ENCODE measurements at places on chromosomes 3 and 15.

DNA sequence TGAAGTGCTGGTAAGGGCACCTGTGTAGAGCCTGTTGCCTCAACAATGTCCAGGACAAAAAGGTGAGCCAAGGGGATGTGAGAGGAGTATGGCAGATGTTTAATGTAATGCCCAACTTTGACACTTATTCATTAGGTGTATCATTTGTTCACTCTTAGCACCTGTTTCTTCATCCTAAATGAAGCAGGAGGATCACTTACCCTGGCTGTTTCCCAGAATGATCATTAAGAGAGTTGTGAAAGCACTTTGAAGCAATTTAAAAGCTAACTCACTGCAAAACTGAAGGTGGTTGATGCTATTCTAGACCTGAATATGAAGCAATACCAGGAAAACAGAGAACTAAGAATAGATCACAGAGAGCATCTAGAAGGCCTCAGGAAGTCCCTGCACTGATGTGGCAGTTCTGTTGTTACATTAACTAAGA, 3.4 kb upstream of the HHLA2 start:
- DNase-seq: no peak

DNA sequence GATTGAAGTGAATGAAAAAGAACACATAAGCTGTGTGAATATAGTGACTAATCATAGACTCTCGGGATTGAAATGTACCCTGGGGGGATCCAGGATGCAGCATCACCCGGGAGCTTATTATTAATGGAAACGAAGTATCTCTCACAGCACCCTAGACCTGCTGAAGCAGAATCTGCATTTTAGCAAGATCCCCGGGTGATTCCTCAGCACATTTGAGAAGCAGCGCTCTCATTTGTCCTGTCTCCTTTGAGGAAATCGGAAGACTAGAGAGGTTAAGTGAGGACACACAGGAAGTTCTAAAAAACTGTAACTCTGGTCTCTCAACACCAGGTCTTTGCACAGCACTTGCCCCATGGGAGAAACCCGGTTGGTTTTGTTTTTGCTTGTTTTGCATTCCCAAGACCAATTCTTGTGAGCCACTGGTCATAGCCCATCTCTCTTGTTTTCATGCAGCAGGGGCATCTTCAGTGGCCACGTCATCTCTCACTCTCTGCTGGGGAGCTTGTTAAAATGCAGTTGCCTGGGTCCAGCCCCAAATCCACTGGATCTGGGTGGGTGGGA, 30.2 kb downstream of the ZNF710 start:
- DNase-seq: no peak

DNA sequence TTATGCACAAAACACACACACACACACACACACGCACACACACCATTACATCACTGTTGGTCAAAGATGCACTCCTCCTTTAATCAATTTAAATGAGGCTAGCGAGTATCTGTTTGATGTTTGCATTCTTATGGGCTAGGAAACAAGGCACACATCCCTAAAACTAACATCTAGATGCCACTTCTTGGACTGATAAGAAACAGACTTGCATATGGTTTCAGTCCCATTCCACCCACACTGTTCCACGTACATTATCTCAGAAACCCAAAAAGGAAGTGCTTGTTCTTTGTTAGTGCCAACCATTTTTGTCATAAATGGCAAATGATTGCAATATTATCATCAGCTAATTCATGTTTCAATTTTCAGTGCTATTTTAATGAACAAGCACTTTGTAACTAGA, 69.5 kb downstream of the CCR1 start:
- no peak for DNase-seq

- no peak for DNase-seq
These were observed 89.5 kb upstream of the IQSEC1 start for GRCh38 chr3:13162549-13163320.

DNA sequence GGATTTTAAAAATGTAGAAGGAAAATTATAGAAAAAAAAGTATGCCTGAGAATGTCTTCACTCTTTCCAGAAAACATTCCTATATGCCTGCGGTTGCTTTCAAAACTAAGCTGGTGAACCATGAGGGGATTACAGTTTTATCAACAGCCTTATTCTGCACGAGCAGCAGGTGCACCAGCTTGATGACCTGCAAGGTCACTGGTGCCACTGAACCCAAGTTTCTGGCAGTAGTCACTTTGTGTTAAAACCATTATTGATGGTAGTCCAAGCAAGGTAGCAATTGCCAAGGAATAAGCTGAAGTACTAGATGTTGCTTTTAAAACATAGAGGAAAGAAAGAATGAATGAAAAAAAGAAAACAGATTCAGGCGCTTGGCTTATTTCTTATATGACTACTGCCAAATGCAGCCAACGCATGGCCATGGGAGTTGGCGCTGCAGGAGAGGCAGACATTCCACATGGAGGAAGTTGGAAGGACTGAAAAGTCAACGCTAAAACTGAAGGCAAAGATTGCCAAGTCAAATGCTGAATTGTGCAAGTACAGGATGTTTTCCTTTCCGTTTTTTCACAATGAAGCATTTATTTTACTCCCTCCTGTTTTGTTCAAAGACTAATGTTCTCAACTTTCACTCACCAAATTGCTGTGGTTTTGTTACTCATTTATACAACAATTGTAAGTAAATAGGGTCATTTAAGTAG, 601.4 kb downstream of the CADM2 start:
- no peak for DNase-seq

- no peak for DNase-seq
These were observed 1006.7 kb downstream of the ROBO2 start for GRCh38 chr3:78046566-78046965.

GRCh38 chr15:33561407-33561806, 250.6 kb downstream of the RYR3 start:
- DNase-seq: no peak
